ENCODE measurements at places on chromosomes 2 and 18.

DNA sequence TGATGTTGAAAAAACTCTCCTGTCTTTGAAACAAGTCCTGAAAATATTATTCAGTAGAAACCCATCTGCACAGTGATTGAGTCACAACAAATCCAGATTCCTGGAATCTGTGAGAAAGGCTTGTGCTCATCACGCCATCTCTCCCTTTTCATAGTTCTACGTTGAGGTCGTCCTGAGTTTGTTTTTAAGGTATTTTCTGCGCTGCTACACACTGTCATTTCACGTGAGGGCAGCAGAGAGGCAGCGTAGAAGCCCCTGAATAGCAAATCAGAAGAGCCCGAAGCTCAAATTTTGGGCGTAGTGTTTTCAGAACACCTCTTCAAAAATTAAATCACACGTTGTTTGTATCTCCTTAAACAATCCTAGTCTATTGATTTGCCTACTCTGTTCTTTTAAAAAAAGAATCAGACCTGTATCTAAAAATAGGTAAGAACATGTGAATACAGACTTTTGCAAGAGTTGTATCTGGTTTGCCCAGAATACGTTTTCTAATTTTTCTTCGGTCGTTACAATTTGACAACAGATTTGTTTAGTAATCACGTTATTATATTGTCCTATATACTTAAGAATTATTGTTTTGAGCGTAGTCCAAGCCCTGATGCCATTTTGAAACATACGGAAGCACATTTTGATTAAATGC is 61.6 kb upstream of the SLC38A11 start:
- peak; percentile 51 for DNase-seq

DNA sequence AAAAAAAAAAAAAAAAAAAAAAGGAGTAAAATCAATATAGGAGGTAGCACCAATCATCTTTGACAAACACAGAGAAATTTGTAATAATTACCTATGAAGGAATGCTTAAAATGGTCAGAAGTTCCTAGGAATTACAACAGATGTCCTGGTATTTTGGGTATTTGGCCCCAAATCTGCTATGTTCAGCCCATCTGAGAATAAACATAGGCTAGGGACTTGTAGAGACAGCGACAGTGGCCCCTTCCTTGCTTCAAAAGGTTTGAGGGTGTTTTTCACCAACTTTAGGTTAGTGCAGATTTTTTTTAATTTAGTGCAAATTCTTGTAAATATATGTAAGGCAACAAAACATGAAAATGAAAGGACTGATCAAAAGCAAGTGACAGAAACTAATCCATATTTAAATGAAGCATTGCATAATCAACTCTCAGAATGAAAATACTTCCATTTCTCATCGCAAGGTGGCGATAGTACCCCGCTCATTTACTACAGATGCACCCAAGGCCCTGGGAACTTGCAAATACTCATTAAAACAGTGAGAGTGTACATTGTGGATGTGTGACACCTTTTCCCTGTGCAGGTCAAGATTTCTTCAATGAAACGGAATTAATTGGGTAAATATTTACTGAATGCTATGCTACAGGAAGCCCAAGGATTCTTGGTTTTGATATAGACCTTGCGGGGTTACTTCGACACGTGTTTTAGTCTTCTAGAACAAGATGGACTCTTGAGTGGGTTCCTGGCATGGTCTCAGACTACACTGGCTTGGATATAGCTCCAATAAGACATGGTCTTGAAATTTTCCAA is 44.6 kb downstream of the FAM124B start:
- DNase-seq: peak; percentile 29

- peak; percentile 83 for DNase-seq
Measured at GRCh38 chr2:37376421-37377186, 32.2 kb downstream of the QPCT start.

DNA sequence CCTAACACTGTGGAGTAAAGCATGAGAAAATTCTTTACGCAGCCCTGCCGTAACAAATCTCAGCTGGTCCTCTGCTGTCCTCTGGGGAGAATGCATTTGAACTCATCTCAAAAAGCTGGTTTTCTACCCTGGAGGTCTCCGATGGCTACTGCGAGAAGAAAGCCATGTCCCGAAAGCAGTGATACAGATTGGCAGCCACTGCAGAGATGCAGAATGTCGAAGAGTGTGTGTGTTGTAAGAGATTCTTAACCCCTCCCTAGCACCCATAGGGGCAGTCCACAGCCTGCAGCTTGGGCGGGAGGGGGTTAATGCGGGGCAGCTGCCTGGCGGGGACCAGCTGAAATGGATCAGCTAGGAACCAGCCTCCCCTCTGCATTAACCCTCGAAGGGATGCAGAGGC is 235.9 kb downstream of the ZNF516 start:
- no peak for DNase-seq

DNA sequence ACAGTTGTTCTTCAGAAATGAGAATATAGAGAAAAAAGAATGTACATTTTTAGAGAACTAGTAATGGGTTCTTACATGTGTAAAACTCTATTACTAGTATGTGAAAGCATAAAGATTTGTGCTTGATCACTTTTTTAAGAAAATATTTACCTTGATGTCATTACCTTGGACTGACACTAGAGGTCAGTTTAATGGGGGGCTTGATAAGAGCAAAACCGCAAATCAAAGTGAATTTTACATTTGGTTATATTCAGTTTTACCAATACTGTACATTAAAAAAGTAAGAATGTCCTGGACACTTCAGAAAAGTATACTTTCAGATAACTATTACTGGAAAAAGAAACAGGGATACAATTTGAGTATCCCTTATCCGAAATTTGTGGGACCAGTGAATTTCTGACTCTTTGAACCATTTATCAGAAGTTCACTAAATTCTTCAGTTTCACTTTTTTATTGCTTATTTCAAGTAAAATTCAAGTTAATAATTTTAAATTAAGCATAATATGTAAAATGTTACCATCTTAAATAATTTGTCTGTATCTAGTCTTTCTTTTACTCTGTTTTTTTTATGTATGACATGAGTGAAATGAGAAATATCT is 1149.5 kb downstream of the DSC3 start:
- DNase-seq: no peak

- no peak for DNase-seq
Measured at GRCh38 chr2:54590216-54591120, 133.0 kb upstream of the EML6 start.

- DNase-seq: no peak
Measured at GRCh38 chr2:148860037-148860436, 15.0 kb upstream of the KIF5C start.

- DNase-seq: no peak
Measured at GRCh38 chr2:37456479-37456878, 112.0 kb downstream of the QPCT start.

DNA sequence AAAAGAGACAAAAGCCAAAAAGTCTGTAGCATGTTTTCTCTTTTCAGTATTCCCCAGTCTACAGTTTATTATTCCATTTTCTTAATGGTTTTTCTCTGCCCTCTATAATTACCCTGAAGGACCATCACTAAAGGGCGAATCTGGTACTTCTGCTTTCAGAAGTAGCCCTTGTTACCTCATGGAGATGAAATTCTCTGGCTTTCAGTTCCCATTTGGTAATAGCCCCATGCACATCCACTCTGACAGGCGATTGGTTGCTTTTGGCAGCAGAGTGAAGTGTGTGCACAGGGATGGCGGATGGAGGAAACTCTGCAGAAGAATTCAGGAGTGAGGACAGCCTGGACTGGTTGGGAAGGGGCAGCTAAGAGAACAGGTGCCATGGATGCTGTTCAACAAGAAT is 66.3 kb upstream of the NABP1 start:
- no peak for DNase-seq
